RKO (cell line): ENCODE measurements at places on chromosomes 13 and 19.

- DNase-seq, result no peak
Observed at GRCh38 chr13:66640231-66640630, 589.9 kb downstream of the PCDH9 start.

- DNase-seq, result peak; percentile 60
Observed at GRCh38 chr19:27972291-27973040, 1240.5 kb downstream of the UQCRFS1 start.

- no peak for DNase-seq
Observed at GRCh38 chr19:19459073-19459472, 53.6 kb downstream of the GATAD2A start.

DNA sequence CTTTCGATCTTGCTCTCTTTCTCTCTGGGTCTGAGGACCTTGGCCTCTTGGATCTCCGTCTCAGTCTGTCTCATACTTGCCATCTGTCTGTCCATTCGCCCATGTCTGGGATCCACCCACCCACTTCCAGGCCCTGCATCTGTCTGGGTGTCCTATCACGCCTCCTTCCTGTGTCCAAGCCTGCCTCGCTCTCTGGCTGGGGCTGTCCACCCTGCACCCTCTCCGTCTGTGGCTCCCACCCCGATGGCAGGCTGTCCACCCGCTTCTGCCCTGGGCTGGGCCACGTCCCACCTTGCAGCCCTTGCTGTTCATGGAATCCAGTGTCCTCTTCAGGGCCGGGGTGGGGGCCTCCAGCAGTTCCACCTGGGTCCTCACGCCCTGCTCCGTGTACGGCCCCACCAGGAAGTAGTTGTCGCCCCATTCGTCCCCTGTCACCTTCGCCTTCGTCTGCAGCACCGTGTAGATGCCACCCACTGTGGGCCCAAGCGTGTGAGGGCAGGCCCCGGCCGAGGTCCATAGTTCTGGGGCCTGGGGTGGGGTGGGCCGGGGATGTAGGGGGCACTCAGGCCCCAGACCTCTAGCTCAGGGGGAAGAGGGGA lies 2.0 kb downstream of the GYS1 start:
- no peak for DNase-seq

- DNase-seq, result peak; percentile 3
Observed at GRCh38 chr13:57437587-57437986, 194.0 kb upstream of the PCDH17 start.

GRCh38 chr13:43487885-43488284 lies 298.9 kb downstream of the ENOX1 start:
- DNase-seq, result no peak

DNA sequence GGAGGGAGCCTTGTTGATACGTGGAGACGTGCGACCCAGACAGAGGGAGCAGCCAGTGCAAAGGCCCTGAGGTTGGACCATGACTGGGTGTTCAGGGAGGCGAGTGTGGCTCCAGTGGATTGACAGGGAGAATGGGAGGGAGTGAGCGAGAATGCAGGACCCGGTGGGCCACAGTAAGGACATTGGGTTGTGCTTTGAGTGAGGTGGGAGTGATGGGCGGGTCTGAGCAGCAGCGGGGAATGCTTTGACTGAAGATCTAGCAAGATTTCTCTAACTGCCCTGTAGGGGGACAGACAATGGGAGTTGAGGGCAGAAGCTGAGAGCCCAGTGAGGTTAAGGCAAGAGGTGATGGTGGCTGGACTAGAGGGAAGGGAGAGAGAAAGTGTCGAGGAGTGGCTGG lies 7.7 kb upstream of the NANOS2 start:
- no peak for DNase-seq

DNA sequence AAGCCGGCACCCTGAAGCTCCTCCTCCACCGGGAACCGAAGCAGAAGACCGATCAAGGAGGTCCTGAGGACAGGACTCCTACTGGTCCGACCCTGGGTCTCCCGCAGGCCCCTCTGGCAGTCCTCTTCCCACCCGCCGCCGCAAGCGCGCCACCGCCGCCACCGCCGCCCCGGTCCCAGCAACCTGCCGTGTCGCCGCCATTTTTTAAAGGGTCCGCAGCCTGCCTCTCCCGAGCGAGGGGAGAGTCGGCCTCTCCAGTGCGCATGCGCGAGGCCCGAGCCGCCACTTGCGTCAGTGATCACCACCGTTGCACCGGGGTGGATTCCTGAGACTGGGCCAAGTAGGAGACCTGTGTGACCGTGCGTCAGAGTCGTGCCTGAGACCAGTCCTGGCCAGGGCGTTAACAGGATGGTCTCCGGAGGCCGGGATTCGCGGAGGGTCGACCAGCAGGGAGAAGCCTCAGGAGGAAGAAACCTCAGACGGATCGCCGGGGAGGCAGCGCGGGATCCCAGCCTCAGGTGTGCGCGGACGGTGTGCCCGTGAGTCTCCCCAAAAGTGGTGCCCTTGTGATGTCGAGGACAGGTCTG lies 51.6 kb downstream of the ZNF146 start:
- DNase-seq, result no peak

GRCh38 chr19:30149300-30149699 lies 207.3 kb downstream of the URI1 start:
- DNase-seq, result no peak

GRCh38 chr13:109160887-109161669 lies 531.7 kb downstream of the MYO16 start:
- DNase-seq, result no peak

- no peak for DNase-seq
Observed at GRCh38 chr19:49787746-49788145, 20.9 kb downstream of the AP2A1 start.

GRCh38 chr19:51712461-51713081 lies 11.2 kb downstream of the HAS1 start:
- DNase-seq, result peak; percentile 60
